ENCODE measurements at places on chromosomes 16 and 17.

DNA sequence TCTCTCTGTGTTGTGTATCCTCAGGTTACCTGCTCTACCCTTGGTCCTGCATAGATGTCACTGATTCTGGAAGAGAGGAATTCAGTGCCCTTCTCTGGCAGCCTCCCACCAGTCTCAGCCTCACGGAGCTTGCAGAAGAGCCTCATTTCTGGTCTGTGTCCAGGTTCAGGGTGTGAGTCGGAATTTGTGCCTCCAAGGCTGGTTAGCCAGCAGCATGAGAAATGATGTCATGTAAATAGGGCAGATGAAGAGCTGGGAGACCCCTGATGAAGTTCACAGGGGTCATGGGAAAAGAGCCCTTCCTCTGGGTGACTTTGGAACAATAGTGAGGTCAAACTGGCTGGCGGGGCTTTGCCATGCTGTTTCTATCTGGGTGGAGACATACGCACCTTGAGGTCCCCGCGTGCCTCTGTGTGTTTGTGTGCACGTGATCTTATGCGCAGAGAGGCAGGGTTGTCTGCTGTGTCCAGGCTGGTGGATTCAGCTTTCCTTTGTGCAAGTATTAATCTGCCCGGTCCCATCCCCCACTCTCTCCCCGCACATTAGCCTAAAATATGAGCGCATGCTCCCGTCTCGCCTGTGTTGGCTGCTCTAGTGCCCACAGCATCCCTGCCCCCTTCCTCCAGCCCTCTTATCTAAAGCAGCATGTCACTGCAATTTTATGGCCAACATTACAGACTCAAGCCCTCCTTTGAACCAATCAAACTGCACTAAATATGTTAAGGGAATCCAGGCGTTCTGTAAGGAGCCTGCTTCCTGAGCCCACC lies 256.3 kb upstream of the ZFHX3 start:
- DNase-seq = no peak

GRCh38 chr16:87252269-87252970 lies 64.8 kb downstream of the C16orf95 start:
- DNase-seq = no peak

DNA sequence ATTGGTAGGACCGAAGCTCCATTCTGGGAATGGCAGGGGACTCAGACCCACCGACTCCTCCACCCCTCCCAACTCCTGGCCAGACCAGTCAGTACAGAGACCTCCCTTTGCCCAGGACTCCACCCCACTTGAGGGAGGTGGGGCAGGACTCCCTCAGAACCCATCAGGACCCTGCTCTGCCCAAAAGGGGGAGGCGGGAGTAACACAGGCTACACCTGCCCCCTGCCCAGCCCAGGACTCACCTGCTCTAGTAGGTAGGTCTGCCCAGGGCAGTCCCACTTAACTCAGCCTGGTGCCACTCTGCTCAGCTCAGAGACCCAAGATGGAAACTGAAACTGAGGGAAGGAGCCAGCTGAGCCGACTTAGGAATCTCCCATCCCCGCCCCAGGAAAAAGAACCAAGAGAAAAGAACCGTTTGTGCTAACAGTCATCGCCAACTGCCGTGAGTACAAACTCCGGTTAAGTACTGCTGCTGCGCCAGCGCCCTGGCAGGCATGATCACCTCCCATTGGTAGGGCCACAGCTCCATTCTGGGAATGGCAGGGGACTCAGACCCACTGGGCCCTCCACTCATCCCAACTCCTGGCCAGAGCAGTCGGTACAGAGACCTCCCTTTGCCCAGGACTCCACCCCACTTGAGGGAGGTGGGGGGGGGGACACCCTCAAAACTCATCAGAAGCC lies 503 bp downstream of the DHX58 start:
- DNase-seq = no peak

DNA sequence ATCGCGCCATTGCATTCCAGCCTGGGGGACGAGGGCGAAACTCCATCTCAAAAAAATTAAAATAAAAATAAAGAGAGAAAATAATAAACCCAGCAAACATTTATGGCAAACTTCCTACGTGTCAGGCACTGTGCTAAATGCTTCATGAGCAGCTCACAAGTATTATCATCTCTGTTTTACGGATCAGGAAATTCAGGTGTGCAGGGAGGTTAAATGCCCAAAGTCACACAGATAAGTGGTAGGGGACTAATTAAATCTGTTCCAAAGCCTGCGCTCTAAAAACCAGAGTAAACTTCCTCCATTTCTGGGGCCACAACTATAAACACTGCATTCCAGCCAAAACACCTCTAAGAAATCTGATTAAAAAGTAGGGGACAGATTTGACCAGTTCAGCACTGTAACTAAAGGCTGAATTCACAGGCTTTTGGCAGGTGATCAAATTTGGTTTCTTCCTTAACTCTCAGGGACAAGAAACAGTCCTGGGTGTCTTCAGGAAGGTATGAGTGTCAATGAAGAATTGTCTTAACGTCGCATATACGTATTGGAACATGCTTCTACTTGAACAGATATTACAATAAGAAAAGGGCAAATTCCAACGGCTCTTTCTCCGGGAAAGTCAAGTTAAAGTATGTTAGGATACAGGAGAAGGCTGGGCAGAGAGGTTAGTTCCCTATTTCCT lies 996 bp downstream of the STRADA start:
- no peak for DNase-seq
